Iris pigment epithelial cell (primary cell): ENCODE measurements at places on chromosomes 2 and 18.
A peak's percentile ranks its signal among the peaks of the same experiment; 100 is the strongest.

DNA sequence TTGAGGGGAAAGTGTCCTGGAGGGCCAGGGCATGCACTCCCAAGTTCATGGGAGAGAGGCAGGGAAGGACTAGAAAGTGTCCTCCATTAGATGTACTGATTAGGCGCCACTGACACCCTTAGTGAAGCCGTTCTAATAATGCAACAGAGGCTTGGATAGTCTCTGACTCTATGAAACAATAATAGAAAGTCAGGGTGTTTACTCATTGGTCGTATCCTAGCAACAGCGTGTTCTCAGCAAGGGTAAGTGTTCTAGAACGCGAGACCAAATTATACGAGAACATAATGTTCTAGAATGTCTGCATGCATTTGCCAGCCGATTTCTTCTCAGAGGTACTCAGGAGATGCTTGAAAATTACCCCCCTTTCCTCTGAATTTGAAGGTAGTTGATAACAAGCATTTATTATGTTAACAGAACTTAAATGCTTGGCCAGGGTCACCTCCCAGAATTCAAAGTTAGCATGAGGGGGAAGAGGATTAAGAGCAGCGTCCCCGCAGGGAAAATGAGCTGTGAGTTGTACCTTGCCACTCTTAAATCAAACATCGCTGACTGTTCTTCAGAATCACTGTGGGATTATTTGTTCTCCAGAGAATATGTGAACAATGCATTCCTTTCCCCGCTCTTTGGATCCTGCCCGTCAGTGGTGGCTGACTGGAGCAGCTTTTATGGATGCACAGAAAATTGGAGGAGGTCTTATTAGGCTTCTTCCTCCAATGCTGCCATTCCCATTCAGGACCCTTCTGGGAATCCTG is 33.7 kb upstream of the PDIA6 start:
- DNase-seq: no peak

GRCh38 chr2:140136366-140136765 is 1356.2 kb upstream of the NXPH2 start:
- no peak for DNase-seq

- DNase-seq: peak; percentile 96
These were observed 54.0 kb downstream of the GATA6 start for GRCh38 chr18:22223254-22223964.

- DNase-seq: peak; percentile 20
These were observed 159.0 kb downstream of the BCL11A start for GRCh38 chr2:60394463-60394862.

- no peak for DNase-seq
These were observed 199.0 kb downstream of the LPIN1 start for GRCh38 chr2:11945139-11946126.

DNA sequence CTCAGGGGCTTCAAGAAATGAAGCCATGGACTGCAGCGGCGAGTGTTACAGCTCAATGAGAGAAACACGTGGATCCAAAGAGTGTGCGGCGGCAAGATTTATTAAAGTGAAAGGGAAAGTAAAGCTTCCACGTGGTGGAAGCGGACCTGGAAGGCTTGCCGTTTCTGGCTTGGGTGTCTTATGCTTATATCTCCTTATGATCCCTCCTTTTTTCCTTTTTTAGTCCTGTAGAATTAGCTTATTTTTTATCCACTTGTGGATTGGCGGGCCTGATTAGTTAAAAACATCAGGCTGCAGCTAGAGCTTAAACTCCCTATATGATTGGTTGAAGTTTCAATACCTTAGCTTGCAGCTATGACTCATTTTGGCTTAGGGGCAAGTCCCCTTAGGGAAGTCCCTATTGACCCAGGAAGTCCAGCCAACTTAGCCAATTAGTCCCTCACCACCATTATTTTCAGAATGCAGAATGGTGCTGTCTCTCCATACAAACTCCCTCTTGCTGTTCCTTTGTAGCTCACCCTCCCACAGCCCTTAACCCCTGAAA is 11.6 kb upstream of the HNMT start:
- DNase-seq: no peak

- DNase-seq: no peak
These were observed 9.9 kb downstream of the GRP start for GRCh38 chr18:59229701-59230443.

DNA sequence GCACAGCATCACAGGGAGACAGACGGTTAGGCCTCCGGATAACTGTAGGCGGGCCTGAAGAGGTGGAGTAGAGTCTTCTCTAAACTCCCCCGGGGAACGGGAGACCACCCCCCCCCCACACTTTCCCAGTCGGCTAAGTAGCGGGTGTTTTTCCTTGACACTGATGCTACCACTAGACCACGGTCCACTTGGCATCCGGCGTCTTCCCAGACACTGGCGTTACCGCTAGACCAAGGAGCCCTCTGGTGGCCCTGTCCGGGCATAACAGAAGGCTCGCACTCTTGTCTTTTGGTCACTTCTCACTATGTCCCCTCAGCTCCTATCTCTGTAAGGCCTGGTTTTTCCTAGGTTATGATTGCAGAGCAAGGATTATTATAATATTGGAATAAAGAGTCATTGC is 25.7 kb upstream of the NCL start:
- no peak for DNase-seq

- DNase-seq: no peak
These were observed 1.5 kb downstream of the CRYGC start for GRCh38 chr2:208128136-208128535.

GRCh38 chr2:224836263-224836662 is 120.1 kb upstream of the CCDC195 start:
- no peak for DNase-seq

DNA sequence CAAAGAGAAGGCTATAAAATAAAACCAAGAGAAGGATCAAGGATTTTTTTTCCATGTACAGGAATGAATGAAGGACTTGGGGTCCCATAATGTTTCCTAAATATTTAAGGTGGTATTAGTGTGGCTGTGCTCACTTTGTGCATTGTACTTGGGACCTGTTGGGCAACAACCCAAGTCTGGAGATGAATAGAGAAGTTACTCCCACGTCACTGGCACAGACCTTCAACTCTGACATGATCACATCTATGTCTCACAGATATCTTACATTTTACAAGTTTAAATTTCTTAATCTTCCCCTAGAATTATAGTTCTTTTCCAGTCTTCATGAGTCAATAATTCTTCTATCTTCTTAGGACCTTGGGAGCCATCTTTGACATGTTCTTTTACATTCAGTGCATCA is 133.4 kb downstream of the PLCL1 start:
- no peak for DNase-seq

DNA sequence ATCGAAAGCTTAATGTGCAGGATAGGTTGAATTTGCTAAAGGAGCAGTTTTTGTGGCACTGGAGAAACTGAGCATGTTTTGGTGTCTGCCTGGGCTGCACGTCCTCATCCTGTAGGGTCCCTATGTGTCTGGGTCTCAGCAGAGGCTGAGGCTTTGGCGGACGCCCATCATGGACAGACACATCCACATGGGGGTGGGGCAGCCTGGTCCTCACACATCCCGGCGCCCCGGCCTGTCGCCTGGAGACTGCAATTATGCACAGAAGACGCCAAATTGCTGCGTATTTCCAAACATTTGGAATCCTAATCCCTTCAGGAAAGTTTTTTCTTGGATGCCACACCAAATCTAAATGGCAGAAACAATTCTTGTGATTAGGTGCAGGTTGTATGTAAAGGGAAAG is 128.2 kb upstream of the TWIST2 start:
- no peak for DNase-seq

DNA sequence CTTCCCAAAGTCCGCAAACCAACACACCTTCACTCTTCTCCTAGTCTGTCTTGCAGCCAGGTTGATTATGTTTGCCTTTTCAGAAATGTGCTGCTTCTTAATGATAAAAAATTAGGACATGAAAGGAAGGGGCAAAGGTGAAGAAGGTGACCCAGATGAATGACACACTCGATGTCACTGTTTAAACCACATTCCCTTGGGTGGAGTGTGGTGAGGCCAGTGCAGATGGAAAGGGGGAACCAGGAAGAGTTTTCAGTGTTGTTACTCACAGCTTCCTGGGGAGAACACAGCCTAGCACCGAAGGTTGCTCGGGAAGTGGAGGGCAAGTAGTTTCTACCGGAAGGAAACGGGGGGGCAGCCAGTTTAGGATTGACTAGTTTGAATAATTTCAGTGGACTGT is 57.2 kb upstream of the BOD1L2 start:
- no peak for DNase-seq

DNA sequence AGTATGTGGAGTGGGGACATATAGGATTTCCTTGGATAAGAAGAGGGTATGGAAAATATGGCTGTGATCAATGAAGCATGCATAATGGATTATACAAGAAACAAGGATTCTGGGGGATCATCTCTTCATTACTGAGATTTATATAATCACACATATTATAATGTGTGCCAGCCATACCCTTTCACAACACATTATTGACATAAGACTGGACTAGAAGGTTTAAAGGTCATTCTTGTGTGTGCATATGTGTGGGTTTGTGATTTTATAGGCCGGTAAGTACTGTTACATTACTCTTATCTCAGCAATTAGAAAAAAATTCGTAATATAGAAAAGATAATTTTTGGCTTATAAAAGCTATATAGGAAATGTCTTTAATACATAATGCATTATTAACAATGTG is 62.2 kb upstream of the DCC start:
- no peak for DNase-seq

DNA sequence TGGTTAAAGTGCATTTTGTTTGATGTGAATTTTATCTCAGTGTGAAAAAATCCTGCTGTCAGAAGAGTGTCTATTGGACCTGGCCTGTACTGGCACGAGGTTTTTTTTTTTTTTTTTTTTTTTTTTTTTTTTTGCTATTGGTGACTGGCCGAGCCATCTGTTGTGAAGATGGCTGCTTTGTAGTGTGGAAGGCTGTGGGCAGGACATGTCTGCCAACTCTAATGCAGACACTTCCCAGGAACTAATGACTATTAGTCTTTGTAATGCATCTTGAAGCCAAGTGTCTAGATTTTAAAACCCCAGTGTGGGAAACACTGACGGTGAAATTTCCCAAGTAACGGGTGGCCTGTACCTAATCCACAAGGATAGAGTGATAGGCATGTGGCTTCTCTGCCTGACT is 34.3 kb downstream of the ZAP70 start:
- DNase-seq: no peak

DNA sequence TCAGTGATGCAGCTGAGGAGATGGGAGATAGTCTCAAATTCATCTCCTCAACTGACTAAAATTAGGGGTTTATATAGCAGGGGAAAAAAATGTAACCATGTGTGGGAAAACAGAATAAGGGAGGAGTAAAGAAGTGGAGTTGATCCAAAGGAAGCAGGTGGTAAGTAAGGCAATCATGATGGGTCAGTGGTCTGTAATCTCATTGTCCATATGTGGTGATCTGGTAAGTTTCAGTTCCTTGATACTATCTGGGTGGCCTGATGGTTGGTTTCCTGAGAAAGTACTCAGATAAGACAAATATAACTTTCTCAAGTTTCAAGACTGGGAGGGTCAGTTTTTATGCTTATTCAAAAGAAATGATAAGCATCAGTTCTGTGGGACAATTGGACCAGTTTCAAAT is 312.3 kb upstream of the KCNJ3 start:
- DNase-seq: no peak

GRCh38 chr2:85813211-85813981 is 59.6 kb downstream of the ATOH8 start:
- DNase-seq: no peak

DNA sequence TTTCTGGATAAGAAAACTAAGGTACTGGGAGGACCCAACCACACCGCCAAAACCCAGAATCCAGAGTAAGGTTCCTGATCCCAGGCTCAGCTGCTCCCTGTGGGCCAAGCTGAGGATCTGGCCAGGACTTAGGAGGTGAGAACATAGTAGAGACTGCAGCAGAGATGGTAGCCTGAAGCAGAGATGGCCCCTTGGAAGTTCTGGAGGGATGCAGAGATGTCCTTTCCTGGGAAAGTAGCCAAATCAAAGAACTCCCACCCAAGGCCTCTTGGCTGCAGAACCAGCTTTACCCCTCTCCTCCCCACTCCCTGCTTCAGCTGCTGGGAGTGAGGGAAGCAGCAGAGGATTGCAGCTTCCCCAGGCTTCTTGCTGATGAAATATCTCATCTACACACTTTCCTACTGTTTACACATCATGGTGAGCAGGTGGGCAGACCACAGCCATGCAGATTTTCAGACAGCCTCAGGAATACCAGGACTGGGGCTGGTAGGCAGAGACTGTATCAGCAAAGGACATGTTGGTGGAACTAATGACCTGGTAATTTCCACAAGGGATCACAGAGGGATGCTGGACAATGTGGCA is 32.7 kb downstream of the TMEM17 start:
- DNase-seq: no peak

GRCh38 chr2:25885933-25886332 is 7.6 kb upstream of the ASXL2 start:
- DNase-seq: peak; percentile 88

- no peak for DNase-seq
These were observed 16.1 kb downstream of the PPP3R1 start for GRCh38 chr2:68236103-68236734.

GRCh38 chr2:237350597-237350996 is 63.4 kb downstream of the COL6A3 start:
- DNase-seq: no peak

GRCh38 chr2:117057016-117057415 is 757.5 kb upstream of the DDX18 start:
- DNase-seq: no peak

DNA sequence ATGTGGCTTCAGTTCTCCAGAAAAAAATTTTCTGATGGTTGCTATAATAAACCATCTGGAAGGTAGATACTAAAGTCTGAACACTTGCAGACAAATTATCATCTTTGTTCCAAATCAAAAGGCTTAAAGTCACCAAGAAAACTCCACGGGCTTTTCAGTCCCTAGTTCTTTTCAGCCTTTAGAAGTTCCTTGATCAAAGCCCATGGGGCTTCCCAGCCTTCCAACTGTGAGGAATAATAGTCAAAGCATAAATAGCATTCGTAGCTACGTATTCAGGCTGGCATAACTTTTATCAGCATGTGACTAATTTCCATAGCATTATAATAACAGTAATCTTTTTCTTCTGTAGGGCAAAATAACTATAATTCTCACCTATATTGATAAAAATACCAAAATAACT is 13.9 kb downstream of the SCG2 start:
- no peak for DNase-seq

DNA sequence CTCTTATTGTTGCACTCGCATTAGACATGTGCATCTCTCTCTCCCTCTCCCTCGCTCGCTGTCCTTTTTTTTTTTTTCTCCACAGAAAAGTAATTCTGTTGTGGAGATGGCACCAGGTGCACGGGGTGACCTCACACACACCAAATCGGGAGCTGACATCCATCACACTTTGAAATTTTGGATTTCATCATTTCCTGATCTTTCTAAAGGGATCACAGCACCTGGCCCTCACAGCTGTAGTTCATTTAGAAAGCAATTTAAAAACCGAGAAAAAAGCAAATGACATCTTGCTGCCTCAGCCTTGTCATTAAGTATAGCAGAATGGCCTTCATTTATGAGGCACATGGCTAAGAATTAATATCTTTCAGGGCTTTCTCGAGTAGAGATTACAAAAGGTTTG is 717.2 kb downstream of the RNF144A start:
- DNase-seq: no peak

DNA sequence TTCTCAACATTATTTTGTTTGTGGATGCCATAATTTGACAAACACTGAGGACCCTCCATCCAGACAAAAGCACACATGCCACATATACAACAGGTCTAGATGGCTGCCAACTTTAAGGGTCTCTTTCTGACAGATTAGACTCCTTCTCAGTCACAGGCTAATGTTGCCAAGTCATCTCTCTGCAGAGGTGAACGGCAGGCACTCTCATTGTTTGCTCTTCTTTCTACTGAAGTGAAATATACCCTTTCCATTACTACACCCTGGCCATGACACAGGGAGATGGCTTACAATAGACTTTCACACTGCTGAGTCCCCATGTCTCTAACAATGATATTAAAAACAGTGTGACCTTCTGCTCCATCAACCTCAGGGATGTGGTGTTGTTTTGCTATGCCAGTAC is 47.5 kb upstream of the ZNF397 start:
- no peak for DNase-seq
